ENCODE measurements at places on chromosomes 12 and 14.
A peak's percentile ranks its signal among the peaks of the same experiment; 100 is the strongest.

DNA sequence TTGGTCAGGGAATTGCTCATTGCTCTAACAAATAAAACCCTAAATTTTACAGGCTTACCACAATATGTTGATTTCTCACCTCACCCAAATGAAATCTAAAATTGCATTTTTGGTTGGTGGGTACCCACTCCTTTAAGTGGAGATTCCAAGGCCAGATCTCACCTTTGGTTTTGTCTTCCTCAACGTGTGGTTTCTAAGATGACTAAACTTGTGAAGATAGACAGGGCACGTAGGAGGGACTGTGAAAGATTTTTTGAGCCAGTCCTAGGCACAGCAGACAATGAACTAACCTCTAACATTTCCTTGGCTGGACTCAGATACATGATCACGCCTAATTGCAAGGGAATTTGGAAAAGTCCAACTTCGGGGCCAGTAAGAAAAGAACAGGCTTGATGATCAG lies 1003.9 kb downstream of the FLRT2 start:
- no peak for DNase-seq

DNA sequence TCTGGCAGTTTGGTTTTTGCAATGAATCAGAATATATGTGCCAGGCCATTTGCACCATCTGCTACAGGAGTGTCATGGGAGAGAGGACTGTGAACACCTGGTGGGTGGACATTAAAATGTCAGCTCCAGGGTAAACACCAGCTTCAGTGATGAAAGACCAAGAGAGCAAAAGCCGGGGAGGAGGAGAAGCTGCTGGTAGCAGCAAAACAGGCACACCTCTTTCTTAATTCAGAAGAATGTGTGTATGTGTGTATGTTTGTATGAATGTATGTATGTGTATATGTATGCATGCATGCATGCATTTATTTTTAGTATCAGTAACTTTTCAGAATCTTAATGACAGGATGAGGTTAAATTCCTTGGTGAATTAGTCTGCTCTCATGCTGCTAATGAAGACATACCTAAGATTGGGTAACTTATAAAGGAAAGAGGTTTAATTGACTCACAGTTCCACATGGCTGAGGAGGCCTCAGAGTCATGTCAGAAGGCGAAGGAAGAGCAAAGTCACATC lies 357.4 kb upstream of the PRICKLE1 start:
- no peak for DNase-seq

DNA sequence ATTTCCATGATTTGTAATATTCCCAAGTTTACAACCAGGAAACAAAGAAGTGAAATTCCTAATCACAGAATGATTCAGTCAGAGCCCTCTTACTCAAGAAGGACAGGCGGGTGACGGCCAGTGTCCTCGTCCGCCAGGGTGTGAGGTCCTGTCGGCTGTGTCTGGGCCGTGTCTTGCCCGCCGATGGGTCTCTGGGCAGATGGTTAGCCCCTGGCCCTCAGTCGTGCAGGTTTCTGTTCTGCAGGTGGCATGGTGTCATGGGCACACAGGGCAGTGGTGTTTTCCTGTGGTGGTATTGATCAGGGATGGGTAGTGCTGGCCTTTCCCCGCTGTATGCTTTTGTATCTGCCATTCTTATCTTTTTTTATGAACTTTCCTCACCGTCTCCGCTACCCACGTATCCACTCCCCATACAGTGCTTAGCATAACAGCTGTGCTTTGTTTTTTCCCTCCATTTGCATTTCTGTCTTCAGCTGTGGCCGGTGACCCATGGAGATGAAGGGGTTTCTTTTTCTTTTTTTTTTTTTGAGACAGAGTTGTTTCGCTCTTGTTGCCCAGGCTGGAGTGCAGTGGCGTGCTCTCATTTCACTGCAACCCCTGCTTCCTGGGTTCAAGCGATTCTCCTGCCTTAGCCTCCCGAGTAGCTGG lies 100.7 kb downstream of the TSPAN9 start:
- no peak for DNase-seq

GRCh38 chr12:57590864-57591781 lies at the start of gene PIP4K2C:
Gene PIP4K2C (plus strand): TSS chr12:57591192. CDS start chr12:57591290, 98 bp downstream.
- peak; percentile 88 for DNase-seq

DNA sequence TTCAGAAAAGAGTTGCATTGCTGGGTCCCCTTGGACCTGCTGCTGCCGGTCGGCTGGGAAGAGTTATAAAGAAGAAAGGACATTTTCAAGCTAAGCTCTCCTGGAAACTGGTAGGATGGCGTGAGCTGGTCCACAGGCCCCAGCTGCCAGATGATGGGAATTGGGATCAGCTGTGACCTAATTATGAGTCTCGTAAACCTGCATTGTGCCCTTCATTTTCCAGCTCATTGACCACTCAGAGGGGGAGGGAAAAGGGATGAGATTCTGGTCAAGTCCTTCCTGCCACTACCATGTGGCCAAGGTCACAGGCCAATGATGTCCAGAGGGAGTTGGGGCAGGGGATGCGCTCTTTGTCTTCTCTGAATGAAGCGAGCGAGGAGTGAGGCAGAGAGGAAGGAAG lies 320.9 kb downstream of the NRXN3 start:
- no peak for DNase-seq

- peak; percentile 19 for DNase-seq
Observed at GRCh38 chr14:31070431-31070830, 44.3 kb upstream of the STRN3 start.

DNA sequence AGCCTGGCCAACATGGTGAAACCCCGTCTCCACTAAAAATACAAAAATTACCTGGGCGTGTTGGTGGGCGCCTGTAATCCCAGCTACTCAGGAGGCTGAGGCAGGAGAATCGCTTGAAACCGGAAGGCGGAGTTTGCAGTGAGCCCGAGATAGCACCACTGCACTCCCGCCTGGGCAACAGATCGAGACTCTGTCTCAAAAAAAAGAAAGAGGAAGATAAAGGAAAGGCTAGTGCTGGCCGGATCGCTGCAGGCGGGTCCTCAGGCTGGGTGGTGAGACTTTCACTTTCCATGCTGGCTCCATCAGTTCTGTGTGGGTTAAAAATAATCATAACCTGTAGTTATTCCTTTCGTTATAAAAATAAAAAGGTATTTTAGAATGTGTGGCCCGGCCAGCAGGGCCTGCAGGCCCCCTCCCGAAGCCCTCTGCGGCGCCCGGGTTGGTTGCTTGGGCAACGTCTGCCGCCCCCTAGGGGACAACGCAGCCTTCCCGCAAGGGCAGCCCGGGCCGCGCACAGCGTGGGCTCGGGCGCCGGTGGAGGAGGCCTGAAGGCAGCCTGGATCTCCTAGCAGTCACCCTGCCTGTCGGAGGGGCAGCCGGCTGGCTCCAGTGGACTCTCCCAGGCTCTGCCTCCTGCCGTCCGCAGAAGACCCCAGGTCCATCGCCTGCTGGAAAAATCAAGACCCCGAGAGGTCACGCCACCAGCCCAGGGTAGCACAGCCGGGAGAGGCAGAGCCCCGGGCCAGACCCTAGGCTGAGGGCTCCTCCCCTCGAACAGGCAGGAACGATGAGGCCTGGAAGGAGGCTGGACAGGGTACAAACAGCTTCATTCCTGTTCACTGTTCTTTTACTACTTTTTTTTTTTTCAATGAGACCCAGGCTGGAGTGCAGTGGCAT lies 5.0 kb upstream of the SLC25A47 start:
- no peak for DNase-seq

DNA sequence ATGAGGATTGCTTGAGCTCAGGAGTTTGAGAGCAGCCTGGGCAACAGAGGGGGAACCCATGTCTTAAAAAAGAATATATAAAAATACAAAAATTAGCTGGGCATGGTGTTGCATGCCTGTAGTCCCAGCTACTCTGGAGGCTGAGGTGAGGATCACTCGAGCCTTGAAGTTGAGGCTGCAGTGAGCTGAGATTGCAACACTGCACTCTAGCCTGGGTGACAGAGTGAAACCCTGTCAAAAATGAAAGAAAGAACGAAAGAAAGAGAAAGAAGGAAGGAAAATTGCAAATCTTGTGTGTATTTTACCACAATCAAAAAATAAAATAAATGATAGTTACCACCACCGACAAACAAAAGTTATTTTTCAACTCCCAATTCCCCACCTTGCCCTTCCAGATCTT lies 45.3 kb downstream of the SPRING1 start:
- DNase-seq, result no peak

DNA sequence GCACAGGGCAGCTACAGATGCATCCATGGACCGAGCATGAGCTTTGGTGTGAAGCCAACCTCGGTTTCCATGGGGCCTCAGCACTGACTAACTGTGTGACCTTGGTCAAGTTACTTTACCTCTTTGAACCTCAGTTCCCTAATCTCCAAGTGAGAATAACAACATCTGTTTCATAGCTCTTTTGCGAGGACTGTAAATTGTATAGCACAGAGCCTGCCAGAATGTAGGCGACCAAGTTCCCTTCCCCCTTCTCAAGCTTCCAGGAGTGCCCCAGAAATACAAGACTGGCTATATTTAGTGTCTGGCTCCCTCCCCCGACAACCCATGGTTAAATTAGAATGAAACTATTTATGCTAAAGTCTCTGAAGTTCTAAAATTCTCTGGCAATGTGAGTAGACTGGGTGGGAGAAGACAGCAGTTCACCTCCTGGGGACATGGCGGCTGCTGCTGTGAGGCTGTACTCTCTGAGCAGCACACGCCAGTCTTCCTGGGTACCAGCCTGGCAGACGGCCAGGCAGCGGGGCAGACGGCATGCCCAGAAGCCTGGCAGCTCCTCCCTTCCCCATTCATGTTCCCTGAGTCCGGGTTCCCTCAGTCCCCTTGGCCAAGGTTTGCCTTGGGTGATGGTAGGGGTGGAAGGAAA lies 22.0 kb upstream of the TMED10 start:
- no peak for DNase-seq

- peak; percentile 97 for DNase-seq
Observed at GRCh38 chr12:132445884-132446632, 43.9 kb upstream of the FBRSL1 start.

GRCh38 chr14:75054421-75054820 lies 3.2 kb upstream of the MLH3 start:
- no peak for DNase-seq
